ENCODE measurements at places on chromosomes 11 and 22.

DNA sequence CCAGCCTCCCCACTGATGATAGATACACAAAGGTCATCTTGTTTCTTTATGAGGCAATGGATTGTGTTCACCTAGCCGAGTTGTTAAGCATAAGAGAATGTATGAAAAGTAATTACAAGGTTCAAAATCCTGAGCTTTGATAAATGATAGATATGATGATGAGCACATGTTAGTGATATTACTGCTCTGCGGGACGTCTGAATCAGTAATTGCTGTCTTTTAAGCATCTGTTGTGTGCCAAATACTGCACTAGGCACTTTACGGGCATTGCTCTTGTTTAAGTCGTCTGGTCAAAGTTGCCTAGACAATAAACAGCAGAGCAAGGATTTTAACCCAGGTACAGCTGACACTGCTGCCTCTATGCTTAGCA lies 559 bp upstream of the RNF141 start:
- no peak for DNase-seq

GRCh38 chr11:75195167-75195962 lies 44.5 kb downstream of the SLCO2B1 start:
- DNase-seq, result no peak

DNA sequence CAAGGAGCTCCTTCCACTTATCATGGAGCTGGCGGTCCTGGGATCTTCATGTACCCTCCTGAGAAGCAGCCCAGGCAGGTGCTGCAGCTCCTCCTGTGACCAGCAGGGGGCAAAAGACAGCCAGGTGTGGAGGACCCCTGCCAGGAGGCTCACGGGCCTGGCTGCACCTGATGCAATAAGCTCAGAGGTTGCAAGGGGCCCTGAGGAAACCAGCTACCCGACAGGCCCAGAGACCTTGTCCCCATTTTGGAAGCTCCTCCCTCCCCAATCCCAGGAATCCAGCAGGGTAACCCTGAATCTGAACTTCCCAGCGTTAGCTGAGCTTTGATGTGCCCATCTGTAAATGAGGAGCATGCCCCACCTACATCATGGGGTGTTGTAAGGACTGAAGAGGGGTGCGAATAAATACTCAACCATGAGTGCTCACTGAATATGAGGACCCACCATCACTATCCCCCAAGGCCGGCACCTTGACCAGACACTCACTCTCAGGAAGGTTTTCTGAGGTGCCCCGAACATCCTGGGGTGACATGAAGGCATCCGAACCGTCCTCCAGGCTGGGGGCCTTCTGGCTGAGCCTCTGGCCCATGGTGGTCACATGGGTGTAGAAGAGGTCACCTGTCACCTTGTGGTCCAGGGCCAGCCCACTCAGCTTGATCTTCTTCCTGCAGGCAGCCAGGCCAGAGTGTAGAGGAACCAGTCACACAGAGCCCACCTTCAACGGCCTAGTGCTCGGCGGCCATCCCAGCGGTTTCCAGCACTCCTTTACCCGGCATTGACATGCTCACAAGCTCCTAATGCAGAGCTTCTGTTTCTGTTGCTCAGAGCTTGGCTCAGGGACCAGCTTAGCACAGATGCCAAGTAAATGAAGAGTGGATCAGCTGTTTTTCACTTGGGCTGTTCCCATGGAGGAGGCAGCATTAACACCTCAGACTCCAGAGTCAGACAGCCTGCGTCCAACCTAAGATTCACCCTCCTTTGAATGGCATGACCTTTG lies 21.7 kb downstream of the SLC43A1 start:
- DNase-seq, result peak; percentile 64

- no peak for DNase-seq
These were observed 1.1 kb upstream of the ATP6V1E1 start for GRCh38 chr22:17629641-17630040.

DNA sequence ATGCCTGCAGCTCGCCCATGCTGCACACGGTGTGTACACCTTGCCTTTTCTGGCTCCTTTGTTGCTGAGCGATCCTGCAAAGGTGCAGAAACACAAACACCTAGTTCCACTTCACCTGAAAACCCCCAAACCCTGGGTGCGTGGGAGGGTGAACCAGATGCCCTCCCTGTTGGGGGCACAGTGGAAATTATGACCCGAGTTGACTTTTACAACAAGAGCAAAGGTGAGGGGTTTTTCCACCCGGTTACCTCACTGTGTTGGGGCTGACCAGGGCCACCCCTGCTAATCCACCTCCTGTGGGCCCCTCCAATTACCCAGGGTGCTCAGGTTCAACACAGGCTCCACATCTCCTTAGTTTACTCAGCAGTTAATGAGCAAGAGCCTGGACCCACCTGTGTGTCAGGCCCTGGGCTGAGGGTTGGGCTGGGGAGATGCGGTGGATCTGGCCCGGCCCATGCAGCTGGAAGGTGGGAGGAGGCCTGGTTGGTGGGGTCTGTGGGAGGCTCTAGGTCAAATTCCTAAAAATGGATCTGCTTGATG lies 42.1 kb downstream of the LRRC32 start:
- peak; percentile 30 for DNase-seq

DNA sequence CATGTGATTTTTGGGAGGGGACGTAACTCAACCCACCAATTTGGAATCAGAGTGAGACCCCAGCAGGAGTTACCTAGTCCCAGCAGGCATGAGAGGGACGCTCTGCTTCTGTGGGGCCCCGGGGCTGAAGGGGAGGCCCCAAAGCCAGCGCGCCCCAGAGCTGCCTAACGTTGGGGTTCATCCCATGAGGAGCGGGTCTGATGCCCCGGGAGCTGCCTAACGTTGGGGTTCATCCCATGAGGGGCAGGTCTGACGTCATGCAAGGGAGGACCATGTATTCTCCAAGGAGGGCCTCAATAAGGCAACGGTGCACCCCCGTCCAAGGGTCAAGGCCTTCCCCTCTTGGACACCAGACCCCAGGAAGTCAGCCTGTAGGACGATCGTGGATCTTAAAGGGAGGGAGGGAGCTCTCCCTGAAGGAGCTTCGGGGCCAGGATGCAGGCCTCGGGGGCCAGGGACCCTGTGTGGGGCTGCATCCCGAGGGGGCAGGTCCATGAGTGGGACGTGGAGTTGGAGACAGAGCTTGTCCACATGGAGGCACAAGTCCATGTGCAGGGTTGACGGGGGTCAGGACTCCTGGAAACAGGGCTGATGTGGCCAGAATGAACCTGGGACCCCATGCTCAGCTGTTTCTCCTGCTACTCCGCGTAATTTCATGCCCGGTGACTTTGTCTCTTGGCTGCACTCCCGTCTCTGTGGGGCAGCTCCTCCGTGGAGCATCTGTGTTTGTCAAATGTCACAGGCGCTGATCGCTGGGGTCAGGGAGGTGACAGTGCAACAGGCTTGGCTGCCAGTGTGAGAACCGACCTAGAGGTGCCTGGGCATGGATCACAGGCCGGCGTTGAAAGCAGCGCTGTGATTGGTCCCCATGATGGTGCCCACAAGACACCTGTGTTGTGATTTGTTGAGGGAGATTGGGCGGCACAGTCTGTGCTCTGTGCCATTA lies 1029.1 kb downstream of the BRD1 start:
- DNase-seq, result no peak

- DNase-seq, result no peak
These were observed 14.4 kb downstream of the SCN3B start for GRCh38 chr11:123640029-123640428.

- no peak for DNase-seq
These were observed 129.5 kb downstream of the RRAS2 start for GRCh38 chr11:14229472-14229871.

- DNase-seq, result no peak
These were observed 15.3 kb upstream of the RASL10A start for GRCh38 chr22:29330753-29331152.

DNA sequence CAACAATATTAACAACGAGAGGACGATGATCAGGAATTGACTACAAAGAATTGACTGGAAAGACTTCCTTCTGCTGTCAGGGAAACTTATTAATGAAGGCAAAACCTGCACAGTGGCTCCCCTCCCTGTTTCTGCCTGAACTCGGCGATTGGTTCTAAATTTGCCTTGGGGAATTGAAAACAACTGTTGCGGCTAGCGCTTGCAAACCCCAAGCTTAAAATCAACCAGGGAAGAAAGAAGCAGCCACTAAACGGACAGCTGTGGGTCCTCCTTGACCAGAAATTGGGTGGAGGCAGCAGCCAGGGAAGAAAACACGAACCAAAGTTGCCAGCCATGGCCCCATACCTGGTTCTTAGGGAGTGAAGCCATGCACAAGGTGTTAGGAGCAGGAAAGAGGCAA lies 383.5 kb upstream of the CADM1 start:
- DNase-seq, result no peak

- DNase-seq, result no peak
These were observed 123.9 kb upstream of the NCAM1 start for GRCh38 chr11:112837162-112837826.

- DNase-seq, result no peak
These were observed 1313.1 kb downstream of the JRKL start for GRCh38 chr11:97702951-97703350.

DNA sequence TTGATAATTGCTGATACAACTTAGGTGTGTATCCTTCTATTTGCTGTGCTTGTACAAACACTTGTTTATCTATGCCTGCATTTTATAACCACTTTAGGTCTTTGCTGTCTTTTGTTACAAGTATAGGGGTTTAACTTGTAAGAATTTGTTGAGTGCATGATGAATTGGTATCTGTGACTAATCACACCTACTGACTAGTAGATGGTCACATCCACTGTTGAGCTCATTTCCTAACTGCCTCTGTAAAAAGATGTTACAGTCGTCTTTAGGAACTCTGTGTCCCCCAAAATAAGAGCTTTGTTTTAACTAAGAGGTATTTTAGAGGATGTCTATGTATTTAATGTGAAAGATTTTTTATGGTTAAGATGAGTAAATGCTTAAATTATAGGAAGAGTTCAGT lies 60.5 kb downstream of the HIPK3 start:
- DNase-seq, result no peak

- no peak for DNase-seq
These were observed 43.1 kb downstream of the SVIP start for GRCh38 chr11:22786475-22786874.
